Daoy (cell line): ENCODE measurements at places on chromosomes 1 and 21. TPM values are rescaled to one million over a fixed set of nuclear protein-coding genes. Genes with fewer than 3 reads are reported as not detected.
A peak's percentile ranks its signal among the peaks of the same experiment; 100 is the strongest.

DNA sequence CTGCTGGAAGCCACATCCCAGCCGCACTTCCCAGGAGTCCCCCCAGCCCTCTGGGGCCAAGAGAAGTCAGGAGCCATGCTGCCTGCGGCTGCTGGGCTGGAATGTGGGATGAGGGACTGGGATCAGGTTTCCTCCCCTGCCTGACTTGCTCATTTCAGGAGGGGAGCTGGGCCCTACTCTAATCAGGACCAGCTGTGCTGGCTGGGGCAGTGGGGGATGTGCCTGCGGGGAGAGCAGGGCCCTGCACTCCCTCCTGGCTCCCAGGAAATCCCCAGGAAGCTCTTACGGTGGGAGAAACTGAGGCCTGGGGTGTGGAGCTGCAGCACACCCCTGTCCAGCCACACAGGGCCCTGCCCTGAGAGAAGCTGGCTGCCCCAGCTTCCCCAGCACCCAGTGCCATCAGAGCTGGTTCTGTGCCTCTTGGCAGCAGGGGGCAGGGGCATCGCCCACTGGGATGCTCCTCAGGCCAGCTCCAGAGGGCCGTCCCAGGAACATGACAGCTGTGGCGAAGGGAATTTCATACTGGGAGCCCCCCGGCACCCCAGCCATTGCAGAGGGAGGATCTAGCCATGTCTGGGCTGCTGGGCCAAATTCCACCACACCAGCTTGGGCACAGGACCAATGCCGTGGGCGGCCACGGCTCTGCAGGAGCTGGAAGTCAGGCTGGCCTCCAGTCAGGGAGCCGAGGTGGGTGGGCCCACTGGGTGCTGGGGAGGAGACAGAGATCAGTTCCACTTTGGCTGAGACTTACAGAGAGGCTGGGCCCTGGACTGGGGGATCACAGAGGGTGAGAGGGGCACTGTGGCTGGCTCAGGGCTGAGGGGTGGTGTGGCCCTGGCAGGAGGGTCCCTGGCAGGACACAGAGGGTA is 21.3 kb upstream of the PRSS38 start:
- peak; percentile 65 for DNase-seq

GRCh38 chr1:109877317-109877771 is 33.3 kb upstream of the CSF1 start:
- DNase-seq, result peak; percentile 91

DNA sequence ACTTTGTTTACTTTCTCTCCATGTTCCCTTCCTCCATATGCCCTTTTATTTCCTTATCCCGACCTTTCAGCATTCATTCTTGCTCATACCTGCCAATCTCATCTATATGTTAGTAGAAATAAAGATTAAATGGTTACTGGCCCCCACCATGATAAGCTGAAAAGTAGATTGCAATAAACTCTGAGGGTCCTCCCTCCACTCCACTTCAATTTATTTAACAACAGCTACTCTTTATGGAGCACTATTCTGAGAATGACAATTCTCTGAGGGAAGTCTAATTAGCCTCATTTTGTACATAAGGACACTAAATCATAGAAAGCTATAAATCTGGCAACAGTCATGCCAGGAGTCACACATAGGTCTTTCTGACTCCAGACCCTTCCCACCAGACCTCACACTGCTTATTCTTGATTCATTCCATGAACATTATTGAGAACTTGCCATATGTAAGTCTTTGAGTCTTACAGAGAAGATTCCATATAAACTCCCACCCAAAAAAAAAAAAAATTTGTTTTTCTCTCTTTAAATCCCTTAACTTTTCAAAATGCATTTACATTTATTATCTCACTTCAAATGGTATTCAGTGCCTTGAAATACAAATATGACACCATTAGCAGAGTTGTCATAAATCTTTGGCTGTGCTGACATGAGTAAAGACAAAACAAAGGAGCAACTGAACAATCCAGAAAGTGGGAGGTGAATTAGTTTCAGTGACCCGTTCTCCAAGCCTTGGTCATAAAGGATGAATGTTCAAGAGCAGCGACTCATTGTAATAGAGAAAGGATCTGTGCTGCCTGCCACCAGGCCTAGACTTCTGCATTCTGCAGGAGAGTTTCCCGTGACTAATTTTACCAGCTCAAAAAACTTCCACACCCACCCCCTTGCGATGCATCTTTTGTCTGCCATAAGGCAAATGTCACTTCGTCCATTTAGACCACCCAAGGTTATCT is 28.5 kb downstream of the PALMD start:
- DNase-seq, result no peak

OPRD1 gene
- total RNA-seq, result 0.21 and 0.34 TPM in 2 replicates

GRCh38 chr1:84412316-84412942 is 14.1 kb downstream of the DNASE2B start:
- DNase-seq, result peak; percentile 87

HES3 gene
- not detected in 2 replicates for total RNA-seq
